Placental epithelial cell (primary cell): ENCODE measurements at places on chromosomes 1 and 21. TPM values are rescaled to one million over a fixed set of nuclear protein-coding genes. Genes with fewer than 3 reads are reported as not detected.

Gene RIPPLY3
- total RNA-seq = 0.33 and 0.79 TPM in 2 replicates

Gene OR2L2
- total RNA-seq = not detected in 2 replicates

Gene BACE2
- 21.6 and 22.0 TPM in 2 replicates for total RNA-seq

Gene HEATR1
- 19.6 and 47.1 TPM in 2 replicates for total RNA-seq

Gene KRTAP22-1
- total RNA-seq = not detected in 2 replicates

Gene MRPL9
- total RNA-seq = 91.2 and 104 TPM in 2 replicates

Gene HUNK
- 0.22 and 0.79 TPM in 2 replicates for total RNA-seq

Gene GBP7
- not detected in 2 replicates for total RNA-seq
